ENCODE measurements at places on chromosomes 2 and 18.

DNA sequence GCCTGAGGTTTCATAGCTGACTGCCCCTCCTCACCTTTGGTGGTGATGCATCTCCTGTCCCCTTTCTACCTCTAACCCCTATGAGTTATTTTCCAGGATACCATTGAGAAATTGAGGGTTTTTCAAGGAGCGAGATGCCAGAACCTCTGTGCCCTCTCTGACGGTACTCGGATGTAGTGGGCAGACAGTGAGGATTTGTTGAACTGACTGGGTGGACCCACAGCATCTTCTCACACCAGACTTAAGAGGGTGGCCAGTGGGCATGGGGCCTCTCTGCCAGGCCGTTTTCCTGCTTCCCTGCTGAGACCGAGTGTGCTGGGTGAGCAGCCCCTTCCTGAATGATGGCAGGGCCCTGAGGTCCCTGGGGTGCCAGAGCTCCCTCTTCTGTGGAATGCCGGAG is 46.3 kb downstream of the ARHGEF4 start:
- DNase-seq: no peak

GRCh38 chr2:213451542-213452239 is 167.4 kb downstream of the SPAG16 start:
- DNase-seq: no peak

GRCh38 chr18:27712066-27712465 is 464.9 kb downstream of the CDH2 start:
- peak; percentile 21 for DNase-seq

DNA sequence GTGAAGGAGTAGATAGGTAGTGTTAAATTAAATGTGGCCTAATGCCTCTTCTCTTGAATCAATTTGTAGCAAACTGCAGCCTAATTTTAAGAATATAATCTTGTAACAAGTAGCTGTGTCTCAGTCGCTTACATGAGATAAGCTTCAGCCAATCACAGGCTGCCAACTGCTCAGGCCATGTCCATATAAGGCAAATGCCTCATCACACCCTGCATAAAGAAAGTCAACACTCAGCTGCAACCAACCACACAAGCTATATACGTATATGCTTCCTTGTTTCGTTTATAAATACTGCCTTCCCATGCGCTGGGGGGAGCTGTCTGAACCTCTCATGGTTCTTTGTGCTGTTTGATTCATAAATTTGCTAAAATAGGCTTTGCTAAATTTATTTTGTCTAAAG is 476.3 kb downstream of the TRIB2 start:
- no peak for DNase-seq

GRCh38 chr2:8028981-8029380 is 652.9 kb upstream of the ID2 start:
- DNase-seq: peak; percentile 52

DNA sequence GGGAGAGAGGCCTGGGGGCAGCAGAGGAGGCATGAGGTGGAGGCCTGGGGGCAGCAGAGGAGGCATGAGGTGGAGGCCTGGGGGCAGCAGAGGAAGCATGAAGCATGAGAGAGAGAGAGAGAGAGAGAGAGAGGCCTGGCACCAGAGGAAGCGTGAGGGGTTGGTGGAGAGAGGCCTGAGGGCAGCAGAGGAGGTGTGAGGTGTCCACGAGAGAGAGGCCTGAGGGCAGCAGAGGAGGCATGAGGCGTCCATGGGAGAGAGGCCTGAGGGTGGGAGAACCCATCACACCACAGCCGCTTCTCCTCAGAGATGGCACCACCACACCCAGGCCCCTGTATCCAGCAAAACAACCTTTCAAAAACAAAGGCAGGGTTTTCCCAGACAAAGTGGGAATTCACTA is 55.7 kb upstream of the KCNG2 start:
- no peak for DNase-seq

DNA sequence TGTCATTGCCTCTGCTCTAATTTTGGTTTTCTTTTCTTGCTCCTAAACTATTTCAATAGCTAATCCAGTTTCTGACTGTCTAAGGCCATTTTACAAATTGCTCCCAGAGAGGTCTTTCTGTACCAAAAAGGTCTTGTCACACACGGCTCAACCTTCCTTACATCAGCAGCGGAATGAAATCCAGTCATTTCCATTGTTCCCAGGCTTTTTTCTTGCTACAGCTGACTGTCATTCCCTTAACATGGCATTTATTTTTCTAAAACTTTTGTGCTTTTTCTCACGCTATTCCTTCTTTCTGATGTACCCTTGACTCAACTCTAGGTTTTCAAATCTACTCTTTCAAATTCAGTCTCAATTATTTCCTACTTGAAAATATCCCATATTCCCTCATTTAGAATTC is 24.3 kb downstream of the FAM171B start:
- no peak for DNase-seq

GRCh38 chr18:79507076-79507545 is 111.4 kb downstream of the NFATC1 start:
- DNase-seq: no peak

GRCh38 chr2:71906357-71906973 is 241.2 kb downstream of the CYP26B1 start:
- no peak for DNase-seq

GRCh38 chr2:48586433-48586832 is 31.2 kb upstream of the GTF2A1L start:
- DNase-seq: no peak

- DNase-seq: no peak
Observed at GRCh38 chr2:157868993-157869392, 7.1 kb downstream of the ACVR1 start.
